ENCODE measurements at places on chromosomes 1 and 21.
A peak's percentile ranks its signal among the peaks of the same experiment; 100 is the strongest.

- DNase-seq, result no peak
Observed at GRCh38 chr1:95578462-95578861, 344.5 kb downstream of the RWDD3 start.

DNA sequence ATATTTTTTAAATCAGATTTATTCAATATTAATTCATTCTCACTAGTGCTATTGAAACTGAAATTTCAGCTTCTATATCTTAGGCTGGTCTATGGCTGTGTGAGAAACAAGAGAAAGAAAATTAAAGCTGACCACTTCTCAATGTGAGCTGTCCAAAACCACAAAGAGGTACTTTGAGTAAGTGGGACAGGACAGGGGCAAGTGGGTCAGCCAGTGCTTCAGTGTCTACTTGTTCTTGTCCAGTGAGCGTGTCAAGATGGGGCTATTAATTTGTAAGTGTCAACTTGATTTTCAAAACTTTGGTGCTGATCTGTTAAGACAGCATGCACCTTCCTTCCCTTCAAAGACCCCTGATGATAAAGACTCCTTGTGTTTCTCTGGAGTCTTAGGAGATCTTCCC is 533.9 kb downstream of the PLPP3 start:
- no peak for DNase-seq

DNA sequence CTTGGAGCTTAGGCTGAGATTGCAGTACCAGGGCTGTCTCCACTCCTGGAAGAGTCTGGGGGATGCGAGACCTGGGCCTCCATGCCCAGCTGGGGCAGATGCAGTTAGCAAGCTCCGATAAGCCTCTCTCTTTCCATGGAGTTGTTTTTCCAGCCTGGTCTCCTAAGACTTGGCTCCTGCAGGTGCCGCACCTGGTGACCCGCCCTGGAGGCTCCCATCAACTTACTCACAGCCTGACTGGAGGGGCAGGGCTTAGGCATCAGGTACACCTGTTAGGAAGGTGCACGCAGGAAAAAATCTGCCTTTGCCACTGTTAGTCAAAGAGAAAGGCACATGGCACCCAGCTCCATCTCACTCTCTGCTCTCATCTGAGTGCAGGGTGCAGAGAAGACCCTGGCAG is 198.1 kb upstream of the TMEM51 start:
- DNase-seq, result no peak

DNA sequence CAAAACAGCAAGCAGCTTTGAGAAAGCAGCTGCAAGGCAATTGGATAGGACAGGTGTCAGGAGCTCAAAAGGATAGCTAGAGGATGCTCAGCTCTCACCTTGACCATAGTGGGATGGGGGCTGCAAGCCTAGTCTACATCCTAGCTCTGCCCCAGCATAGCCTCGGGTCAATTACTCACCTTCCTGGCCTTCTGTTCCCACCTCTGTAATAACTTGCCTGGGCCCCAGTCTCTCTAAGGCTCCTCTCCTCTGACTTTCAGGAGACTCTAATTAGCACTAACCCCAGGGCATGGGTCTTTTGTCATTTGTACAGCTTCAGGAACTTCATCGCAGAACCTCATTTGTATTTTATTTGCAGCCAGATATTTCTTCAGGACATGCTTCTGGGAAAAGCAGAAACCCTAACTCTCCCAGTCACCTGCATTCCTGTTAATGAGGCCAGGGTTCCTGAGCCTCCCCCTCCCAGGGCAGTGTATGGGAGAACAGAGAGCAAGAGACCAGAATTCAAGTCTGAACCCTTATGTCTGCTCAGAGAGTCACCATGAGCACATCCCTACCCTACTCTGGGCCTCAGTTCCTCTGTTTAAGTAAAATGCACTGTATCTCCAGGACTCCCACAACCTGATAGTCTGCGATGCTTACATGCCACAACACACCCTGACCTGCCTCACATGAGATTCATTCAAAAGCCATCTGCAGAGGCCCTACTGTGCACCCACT is 108.1 kb downstream of the MATN1 start:
- no peak for DNase-seq

DNA sequence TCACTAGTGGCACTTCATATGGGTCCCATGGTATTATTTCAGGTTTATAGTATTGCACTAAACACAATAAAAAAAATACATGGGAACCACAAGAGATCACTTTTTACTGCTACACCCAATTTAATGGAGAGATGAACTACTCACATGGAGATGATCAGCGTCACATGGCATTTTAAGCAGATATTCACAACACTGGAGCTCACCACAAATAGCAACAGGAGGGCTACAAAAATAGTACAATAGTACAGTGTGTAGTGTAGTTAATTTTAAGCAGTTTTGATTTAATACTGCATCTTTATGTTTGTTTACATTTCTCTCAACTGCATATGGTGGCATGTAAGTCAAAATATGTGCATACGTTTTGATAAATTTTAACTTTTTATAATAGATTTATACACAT is 31.0 kb downstream of the SNX7 start:
- no peak for DNase-seq

- DNase-seq, result no peak
Observed at GRCh38 chr1:46274225-46275029, 26.9 kb downstream of the RAD54L start.

- DNase-seq, result no peak
Observed at GRCh38 chr1:209899948-209900347, 38.1 kb upstream of the SYT14 start.

GRCh38 chr1:245363461-245364200 is 208.8 kb downstream of the KIF26B start:
- no peak for DNase-seq

DNA sequence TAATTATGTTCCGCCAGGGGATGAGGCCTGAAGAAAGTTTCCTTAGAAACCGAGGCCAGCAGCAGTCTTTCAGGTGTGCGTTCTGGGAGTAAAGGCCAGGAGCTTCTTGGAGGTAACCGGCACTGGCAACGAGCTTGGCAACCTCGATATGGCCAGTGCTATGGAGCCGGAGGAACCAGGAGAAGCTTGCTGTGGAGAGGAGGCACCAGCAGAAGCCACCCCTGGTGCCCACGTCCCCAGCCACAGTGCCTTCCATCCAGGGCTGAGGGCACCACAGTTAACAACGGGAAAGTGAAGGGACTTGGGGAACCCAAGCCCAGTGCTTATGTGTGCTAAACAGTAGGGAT is 41.5 kb upstream of the LIN9 start:
- no peak for DNase-seq

- no peak for DNase-seq
Observed at GRCh38 chr1:180167021-180167701, 12.5 kb downstream of the QSOX1 start.

GRCh38 chr21:32459972-32460371 is 47.5 kb downstream of the EVA1C start:
- peak; percentile 12 for DNase-seq

DNA sequence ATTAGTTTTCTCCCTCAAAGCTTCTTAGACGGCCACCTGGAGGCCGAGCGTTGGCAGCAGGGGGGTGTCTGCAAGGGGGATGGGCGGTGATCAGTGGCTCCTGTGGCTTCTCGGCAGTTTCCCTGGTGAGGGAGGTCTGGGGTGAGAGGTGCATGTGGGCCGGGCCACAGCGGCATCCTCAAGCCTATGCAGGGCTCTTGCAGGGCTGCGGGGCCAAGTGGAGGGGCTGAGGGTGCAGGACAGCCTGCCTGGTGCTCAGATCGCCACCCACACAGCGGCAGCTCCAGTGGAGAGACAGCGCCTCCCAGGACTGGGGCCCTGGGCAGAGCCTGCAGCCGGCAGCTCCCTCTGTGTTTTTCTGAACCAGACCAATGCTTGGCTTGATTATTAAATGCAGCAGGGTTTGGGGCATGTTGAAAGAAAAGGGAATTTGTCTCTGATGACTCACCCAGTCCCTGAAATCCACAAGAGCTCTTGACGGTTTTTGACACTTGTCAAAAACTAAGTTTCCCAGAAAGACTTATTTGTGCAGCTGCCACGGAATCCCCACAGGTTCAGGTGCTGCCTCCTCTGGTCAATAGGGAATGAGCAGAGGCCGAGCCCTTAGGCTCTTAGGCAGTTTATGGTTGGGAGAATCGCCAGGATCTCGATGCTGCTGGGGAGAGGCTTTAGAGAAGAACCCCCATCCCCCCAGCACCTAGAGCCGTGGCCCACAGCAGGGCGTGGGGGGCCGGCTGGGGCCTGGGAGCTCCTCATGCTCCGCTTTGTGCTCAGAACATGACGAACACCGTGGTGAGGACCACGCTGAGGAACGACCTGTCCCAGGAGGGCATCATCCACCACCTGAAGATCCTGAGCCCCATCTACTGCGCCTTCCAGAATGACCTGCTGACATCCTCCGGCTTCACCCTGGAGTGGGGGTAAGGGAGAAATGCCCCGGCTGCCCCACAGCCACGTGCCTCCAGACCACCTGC is 54.7 kb downstream of the UMODL1 start:
- peak; percentile 61 for DNase-seq

- no peak for DNase-seq
Observed at GRCh38 chr21:44957901-44958451, 18.1 kb downstream of the SLX9 start.

GRCh38 chr1:69569175-69569541 is 1.4 kb downstream of the LRRC7 start:
- DNase-seq, result no peak

DNA sequence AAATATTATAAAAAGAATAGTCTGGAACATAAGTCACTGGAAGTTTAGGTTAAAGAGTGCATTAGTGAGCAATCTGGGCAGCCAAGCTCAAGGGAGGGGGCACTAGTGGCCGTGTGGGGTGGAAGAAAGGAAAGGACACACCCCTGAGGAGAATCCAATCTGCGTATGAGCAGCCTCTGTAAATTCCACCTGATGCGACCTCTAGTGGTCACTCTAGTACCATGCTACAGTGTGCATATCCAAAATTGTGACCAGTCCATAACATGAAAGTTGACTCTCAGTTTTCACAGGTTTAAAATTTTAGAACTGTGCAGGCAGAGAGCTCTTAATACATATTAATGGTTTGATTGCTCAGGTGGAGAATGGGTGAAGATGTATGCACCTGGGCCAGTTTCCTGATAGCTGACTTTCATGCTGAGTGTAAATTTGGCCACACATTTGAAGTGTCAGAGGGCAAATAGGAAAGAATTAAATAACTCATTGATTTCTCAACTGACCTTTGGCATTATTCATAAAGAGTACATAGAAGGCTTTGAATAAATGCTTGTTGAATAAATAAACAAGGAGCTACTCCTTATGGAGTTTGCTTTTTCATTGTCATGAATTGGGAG is 105.9 kb upstream of the C21orf91 start:
- peak; percentile 29 for DNase-seq

GRCh38 chr1:1144122-1144842 is 28.4 kb upstream of the C1orf159 start:
- DNase-seq, result no peak

- DNase-seq, result no peak
Observed at GRCh38 chr1:81358151-81358550, 442.6 kb upstream of the ADGRL2 start.

DNA sequence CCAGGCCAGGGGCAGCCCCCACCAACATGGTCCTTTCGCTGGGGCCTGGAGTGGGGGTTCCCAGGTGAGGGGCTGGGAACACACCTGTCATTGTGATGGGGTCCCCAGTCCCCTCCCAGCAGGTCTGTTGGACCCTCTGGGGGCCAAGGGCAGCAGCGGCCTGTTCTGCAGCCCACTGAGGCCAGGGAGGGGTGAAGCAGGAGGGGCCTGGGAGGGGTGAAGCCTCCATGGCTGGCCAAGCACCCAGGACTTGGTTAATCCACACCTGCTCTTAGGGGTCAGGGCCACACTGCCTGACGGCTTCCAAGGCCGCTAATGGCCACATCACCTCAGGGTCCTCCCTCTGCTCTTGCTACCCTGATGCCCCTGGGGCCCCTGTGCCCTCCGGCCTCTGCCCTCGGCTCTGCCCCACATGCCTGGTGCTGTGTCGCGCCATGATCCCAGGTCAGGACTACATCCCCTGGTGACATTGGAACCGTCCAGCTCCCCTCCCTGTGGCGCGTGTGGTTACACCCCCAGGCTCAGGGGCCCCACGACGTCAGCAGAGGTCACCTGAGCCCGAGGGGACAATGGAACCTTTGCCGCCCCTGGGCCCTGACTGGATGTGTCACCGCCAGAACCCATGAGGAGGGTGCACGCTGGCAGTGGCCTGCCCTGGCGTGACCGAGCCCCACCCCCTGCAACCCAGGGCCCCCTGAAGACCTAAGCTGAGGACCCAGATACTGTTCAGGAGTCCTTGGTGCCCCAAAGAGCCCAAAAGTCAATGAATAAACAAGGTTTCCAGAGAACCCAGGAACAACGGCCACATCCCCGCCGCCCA is 7.0 kb downstream of the TNFRSF18 start:
- no peak for DNase-seq

DNA sequence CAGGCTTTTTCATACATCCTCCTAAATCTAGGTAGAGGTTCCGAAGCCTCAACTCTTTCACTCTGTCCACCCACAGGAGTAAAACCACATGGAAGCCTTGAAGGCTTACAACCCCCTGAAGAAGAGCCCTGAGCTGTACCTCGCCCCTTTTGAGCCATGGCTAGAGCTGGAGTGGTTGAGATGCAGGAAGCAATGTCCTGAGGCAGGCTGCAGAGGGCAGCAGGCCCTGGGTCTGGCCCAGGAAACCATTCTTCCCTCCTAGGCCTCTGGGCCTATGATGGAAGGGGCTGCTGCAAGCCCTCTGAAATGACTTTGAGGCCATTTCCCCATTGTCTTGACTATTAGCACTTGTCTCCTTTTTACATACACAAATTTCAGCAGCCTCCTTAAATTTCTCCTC is 1503.0 kb downstream of the KCNT2 start:
- DNase-seq, result no peak

Measured in inflammatory macrophage treated with lipopolysaccharide for 1 hour (primary cell).